ENCODE measurements at places on chromosomes 7 and 10.

DNA sequence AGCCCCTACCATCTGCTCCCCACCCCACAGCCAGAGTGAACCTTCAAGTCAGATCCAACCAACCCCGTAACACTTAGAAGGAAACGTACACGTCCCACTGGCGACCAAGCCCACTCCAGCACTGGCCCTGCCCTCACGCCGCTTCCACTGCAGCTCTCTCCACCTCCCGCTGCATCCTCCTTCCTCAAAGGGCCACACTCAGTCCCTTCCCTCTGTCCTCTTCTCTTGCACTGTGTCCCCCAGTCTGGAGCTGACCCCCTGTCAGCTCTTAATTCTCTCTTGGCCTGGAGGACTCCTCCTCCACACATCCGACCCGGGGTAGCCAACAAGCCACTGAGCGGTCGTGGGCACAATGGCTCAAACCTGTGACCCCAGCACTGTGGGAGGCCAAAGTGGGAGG lies 85.8 kb downstream of the PROSER2 start:
- no peak for DNase-seq

GRCh38 chr10:90871279-90871765 lies 452 bp upstream of the RPP30 start:
- DNase-seq: no peak

- no peak for DNase-seq
Measured at GRCh38 chr10:120251821-120252442, 205.1 kb upstream of the PLPP4 start.

- DNase-seq: no peak
Measured at GRCh38 chr10:47111329-47111862, 188.6 kb upstream of the GDF10 start.

Data from NCI-H1417 treated with DMSO at 0.1 percent for 48 hours (cell line).